ENCODE measurements at places on chromosomes 4 and X.

DNA sequence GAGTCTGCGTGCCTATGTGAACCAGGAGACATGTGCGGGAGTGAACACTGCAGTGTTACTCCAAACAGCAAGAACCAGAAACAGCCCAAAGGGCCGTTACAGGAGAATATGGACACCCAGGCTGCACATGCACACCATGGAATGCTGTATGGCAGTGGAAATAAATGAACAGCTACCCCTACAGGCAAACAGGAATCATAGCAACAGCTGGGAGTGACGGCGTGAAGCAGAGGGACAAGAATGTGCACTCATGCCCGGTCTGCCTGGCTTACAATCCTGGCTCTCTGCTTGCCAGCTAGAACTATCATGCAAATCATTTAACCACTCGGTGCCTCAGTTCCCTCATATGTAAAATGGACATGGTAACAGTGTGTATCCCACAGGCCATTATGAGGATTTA is 16.6 kb downstream of the GPKOW start:
- no peak for DNase-seq

- DNase-seq = no peak
These were observed 15.9 kb downstream of the MID1IP1 start for GRCh38 chrX:38817004-38817703.

DNA sequence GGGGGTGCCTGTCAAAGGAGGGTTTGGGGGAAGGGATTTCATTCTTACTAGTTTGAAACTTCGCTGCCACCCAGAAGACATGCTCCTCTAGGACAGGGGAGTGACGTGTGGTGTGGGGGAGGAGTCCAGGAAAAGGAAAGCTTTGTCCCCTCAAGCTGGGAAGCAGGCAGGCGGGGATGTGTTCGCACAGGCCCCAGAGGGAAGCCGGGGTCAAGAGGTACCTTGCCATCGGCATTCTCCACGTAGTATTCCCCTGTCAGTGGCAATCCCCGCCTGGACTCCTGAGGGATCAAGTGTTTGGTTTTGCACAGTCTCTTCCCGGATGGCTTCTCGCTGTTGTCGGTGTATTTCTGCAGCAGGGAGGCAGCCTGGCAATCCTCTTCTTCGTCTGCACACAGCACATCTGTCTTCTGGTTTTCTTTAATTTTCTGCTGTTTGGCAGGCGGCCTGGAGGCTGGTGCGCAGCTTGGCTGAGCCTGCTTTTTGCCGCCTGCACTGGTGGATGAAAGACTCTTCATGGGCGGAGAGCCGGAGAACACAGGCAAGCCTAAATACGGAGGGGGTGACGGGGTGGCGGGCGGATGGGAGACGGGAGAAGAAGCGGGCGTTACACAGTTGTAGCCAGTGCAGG is 35.1 kb downstream of the BCOR start:
- no peak for DNase-seq

- no peak for DNase-seq
These were observed 15.5 kb downstream of the PAGE4 start for GRCh38 chrX:49844611-49845010.

DNA sequence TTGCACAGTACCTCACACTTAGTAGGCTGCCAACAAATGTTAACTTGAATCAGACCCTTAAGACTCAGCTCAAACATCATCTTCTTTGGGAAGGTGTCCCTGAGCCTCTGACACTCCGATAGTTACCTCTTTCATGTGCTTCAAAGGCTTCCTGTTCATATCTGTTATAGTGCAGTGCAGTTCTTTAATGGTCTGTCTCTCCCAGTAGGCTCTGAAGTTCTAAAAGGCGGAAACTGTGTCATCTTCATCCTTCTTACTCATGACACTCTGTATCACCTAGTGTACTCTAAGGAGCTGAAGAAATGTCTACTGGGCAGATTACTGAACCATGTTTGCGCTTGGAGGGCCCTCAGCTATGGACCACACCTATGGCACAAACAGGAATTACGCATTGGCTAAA is 2.1 kb upstream of the DIAPH2 start:
- DNase-seq = no peak

- no peak for DNase-seq
These were observed 5.7 kb upstream of the MSANTD1 start for GRCh38 chr4:3243136-3243780.

DNA sequence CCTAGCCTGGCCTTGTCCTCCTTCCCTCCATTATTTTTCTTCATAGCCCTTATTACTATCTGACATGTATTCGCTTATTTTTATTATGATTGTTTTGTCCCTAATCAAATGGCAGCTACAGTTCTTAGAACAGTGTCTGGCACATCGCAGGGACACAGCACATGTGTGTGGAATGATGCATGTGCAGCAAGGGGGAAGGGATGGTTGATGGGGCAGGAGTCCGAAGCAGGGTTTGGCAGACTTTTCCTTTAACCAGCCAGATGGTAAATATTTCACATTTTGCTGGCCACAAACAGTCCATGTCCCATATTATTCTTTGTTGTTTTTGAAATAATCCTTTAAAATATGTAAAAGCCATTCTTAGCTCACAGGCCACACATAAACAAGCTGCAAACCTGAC is 128.3 kb upstream of the STIM2 start:
- DNase-seq = no peak

- DNase-seq = no peak
These were observed 44.9 kb downstream of the CXCL1 start for GRCh38 chr4:73914071-73914470.

- DNase-seq = no peak
These were observed 53.3 kb downstream of the WFS1 start for GRCh38 chr4:6322761-6323566.

DNA sequence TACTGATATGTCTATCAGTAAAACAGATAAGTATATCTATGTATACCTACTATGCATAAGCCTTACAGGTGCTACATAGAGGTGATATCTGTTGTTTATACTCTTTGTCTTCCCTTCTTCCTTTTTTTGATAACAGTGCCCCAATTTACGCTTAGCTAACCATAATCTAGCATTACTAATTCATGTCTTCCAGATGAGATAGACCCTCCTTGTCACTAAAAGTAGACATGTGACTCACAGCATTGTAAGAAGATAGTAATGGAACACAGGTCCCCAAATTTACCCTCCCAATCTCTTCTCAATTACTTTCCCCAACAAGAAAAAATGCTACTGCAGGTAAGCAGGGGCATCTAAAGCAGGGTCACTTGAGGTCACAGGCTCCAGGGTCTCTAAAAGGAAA is 7.9 kb upstream of the NFKB1 start:
- no peak for DNase-seq
